ENCODE measurements at places on chromosomes 16 and 17. TPM values are rescaled to one million over a fixed set of nuclear protein-coding genes. Genes with fewer than 3 reads are reported as not detected.

MYO15A gene
- 2.8 TPM for total RNA-seq

GRCh38 chr16:85384833-85385462, 228.2 kb upstream of the GSE1 start:
- H3K27ac ChIP-seq, result no peak overlapping the region
- H3K27me3 ChIP-seq, result no peaks in the 10 kb centered on the region
- H3K4me3 ChIP-seq, result no peak overlapping the region
- peaks cover 17% of the 10 kb centered on the region for H3K4me1 ChIP-seq
- DNase-seq, result peak; percentile 62
- H3K36me3 ChIP-seq, result no peaks in the 10 kb centered on the region

RNF112 gene
- 1.6 TPM for total RNA-seq

GRCh38 chr17:79047291-79047920, 23.4 kb downstream of the C1QTNF1 start:
- no peak overlapping the region for H3K4me3 ChIP-seq
- H3K27me3 ChIP-seq, result no peaks in the 10 kb centered on the region
- no peak overlapping the region for H3K27ac ChIP-seq
- H3K36me3 ChIP-seq, result peaks cover 4% of the 10 kb centered on the region

GRCh38 chr17:77571155-77571981, 387.1 kb upstream of the TNRC6C start:
- H3K4me1 ChIP-seq, result peaks cover 5% of the 10 kb centered on the region
- DNase-seq, result peak; percentile 40
- no peaks in the 10 kb centered on the region for H3K36me3 ChIP-seq
- H3K4me3 ChIP-seq, result no peak overlapping the region
- H3K27ac ChIP-seq, result no peak overlapping the region

UTS2R gene
- not detected for total RNA-seq

NPIPA3 gene
- total RNA-seq, result 3.2 TPM

GRCh38 chr17:74679374-74679773, 33.3 kb downstream of the CD300LF start:
- H3K27ac ChIP-seq, result no peak overlapping the region
- no peaks in the 10 kb centered on the region for H3K27me3 ChIP-seq
- H3K36me3 ChIP-seq, result no peaks in the 10 kb centered on the region
- no peak overlapping the region for H3K4me3 ChIP-seq
- H3K4me1 ChIP-seq, result peaks cover 18% of the 10 kb centered on the region
- no peak for DNase-seq

GRCh38 chr17:39747745-39748144, 10.0 kb downstream of the GRB7 start:
- H3K27ac ChIP-seq, result no peak overlapping the region
- H3K36me3 ChIP-seq, result peaks cover 6% of the 10 kb centered on the region
- DNase-seq, result no peak
- no peak overlapping the region for H3K4me3 ChIP-seq

TNP2 gene
- not detected for total RNA-seq

CAPNS2 gene
- 0.67 TPM for total RNA-seq

- H3K4me1 ChIP-seq, result peaks cover 11% of the 10 kb centered on the region
- no peak overlapping the region for H3K4me3 ChIP-seq
- no peaks in the 10 kb centered on the region for H3K27me3 ChIP-seq
- no peak for DNase-seq
- H3K27ac ChIP-seq, result no peak overlapping the region
- H3K36me3 ChIP-seq, result peaks cover 77% of the 10 kb centered on the region
Observed at GRCh38 chr17:8463099-8463498, 27.4 kb downstream of the NDEL1 start.

- peaks cover 7% of the 10 kb centered on the region for H3K36me3 ChIP-seq
- peak overlapping the region; percentile 100 for H3K4me3 ChIP-seq
- H3K27me3 ChIP-seq, result no peaks in the 10 kb centered on the region
- H3K27ac ChIP-seq, result peak overlapping the region; percentile 86
- DNase-seq, result no peak
Observed at GRCh38 chr16:3610698-3611145, 684 bp downstream of the SLX4 start.

RAB11FIP3 gene
- 44.1 TPM for total RNA-seq

DNA sequence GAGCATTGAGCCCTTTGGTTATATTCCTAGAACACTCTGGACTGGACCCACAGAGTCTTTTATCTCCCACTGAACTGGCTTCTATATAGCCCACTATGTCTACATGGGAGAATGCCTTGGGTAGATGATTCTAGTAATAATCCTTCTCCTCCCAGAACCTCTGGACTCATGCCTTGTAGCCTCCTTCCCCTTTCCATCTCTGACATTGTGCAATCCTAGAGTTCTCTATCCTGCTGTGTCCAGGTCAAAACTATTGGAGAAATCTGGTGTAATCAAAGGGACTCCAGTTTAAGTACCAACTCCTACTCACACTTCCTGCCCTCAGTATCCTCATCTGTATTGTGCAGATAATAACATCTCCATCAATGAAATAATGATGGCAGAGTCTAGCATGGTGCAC, 9.1 kb downstream of the RCVRN start:
- no peak overlapping the region for H3K4me3 ChIP-seq
- DNase-seq, result no peak
- H3K4me1 ChIP-seq, result no peaks in the 10 kb centered on the region
- no peaks in the 10 kb centered on the region for H3K27me3 ChIP-seq
- H3K27ac ChIP-seq, result no peak overlapping the region

GRCh38 chr17:73478768-73479424, 165.3 kb downstream of the SDK2 start:
- no peaks in the 10 kb centered on the region for H3K4me1 ChIP-seq
- no peak overlapping the region for H3K27ac ChIP-seq
- H3K4me3 ChIP-seq, result no peak overlapping the region
- peaks cover 4% of the 10 kb centered on the region for H3K27me3 ChIP-seq
- no peak for DNase-seq

DNA sequence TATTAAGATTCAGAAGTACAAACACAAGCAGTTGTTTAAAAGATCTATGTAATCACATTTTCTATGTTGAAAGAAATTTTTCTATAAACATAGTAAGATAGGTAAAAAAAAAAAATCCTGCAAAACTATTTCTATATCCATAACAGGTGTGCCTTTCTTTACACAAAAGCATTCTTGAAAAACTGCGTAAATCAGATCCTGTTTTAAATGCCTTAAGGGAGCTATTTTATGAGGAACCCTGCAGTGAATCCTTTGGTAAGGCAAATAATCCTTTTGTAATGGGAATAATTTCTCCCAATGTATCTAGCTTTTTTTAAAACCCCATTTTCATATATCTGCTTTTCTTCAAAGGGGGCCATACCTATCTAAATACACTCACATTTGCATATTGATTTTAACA, 157.3 kb downstream of the AATF start:
- H3K36me3 ChIP-seq, result peaks cover 47% of the 10 kb centered on the region
- no peak for DNase-seq
- no peak overlapping the region for H3K4me3 ChIP-seq
- H3K4me1 ChIP-seq, result no peaks in the 10 kb centered on the region

TMIGD1 gene
- not detected for total RNA-seq

TLCD2 gene
- total RNA-seq, result 12.7 TPM

- H3K4me3 ChIP-seq, result peak overlapping the region; percentile 81
- H3K27ac ChIP-seq, result peak overlapping the region; percentile 80
- H3K4me1 ChIP-seq, result peaks cover 16% of the 10 kb centered on the region
- H3K36me3 ChIP-seq, result no peaks in the 10 kb centered on the region
- H3K27me3 ChIP-seq, result peaks cover 1% of the 10 kb centered on the region
- DNase-seq, result no peak
Observed at GRCh38 chr16:89094252-89094879, 714 bp downstream of the ACSF3 start.

CCL8 gene
- total RNA-seq, result 1.5 TPM

DNA sequence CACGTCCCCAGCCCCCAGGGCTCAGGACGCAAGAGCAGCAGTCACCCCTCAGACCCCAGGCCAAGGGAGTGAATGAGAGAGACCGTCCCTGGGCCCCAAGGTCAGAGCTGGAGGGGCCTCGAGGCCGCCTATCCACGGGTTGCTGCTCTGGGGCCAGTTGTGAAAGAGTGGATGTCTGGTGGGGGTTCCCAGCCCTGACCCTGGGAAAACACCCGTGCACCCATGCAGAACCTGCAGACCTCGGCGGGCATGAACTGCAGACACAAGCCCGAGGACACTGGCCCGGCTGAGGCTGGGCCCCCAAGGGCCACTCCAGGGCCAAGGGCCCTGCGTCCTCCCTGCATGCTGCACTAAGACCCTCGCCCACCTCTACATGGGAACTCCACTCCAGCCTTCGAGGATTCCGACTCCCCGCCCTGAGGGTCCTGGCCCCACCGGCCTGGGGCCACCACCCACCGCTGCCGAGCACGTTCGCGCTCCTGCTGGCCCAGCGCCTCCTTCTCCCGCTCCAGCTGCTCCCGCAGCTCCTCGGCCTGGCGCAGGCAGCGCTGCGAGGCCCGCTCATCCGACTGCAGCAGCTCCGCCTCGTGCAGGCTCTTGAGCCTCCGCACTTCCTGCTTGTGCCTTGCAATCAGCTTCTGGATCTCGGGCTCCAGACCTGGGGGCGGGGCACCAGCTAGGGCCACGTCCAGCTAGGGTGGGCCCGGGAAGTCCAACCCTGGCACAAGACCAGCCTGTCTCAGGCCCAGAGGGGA, 27.6 kb upstream of the AATK start:
- no peak overlapping the region for H3K4me3 ChIP-seq
- no peak overlapping the region for H3K27ac ChIP-seq
- peaks cover 2% of the 10 kb centered on the region for H3K4me1 ChIP-seq
- no peak for DNase-seq
- H3K27me3 ChIP-seq, result no peaks in the 10 kb centered on the region
- peaks cover under 1% of the 10 kb centered on the region for H3K36me3 ChIP-seq

DNA sequence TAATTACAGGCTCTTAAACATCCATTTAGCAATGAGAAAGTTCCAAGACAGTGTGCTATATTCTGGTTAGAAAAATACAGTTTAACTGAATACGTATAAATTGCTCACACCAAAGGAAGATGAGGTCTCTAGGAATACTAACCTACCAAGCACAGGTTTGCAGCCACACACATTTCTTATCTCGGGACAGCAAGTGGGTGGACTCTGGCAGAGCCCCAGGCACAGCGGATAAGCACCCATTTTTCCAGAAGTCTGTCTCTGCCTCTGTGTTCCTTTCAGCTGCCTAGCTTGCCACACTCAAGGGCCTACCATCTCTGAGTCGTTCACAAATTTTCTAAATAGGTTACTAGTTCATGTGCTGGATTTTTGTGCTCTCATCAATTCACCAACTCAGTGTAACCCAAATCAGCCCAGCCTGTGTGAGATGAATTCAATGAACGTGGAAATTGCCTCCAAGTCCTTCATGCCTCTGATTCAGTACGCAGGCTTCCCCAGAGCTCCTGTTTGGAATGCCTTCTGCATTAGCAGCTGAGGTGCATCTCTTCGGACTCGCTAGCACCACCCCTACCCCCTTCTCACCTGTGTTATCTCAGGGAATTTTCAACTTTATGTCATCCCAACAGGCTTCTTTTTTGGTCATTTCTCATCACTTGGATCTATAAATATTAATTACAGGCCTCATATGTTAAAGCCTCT, 581.0 kb upstream of the CDH11 start:
- no peak overlapping the region for H3K27ac ChIP-seq
- H3K4me1 ChIP-seq, result no peaks in the 10 kb centered on the region
- DNase-seq, result no peak
- no peaks in the 10 kb centered on the region for H3K27me3 ChIP-seq
- no peak overlapping the region for H3K4me3 ChIP-seq

Measured in upper lobe of right lung (tissue), 1 donor.